ENCODE measurements at places on chromosomes 1 and 21.
A peak's percentile ranks its signal among the peaks of the same experiment; 100 is the strongest.

- peak; percentile 17 for DNase-seq
These were observed 36.2 kb upstream of the HFM1 start for GRCh38 chr1:91440847-91441246.

- DNase-seq, result no peak
These were observed 56.9 kb downstream of the CD34 start for GRCh38 chr1:207854001-207854400.

- no peak for DNase-seq
These were observed 30.4 kb downstream of the ERG start for GRCh38 chr21:38467911-38468310.

- DNase-seq, result peak; percentile 67
These were observed 1203.9 kb downstream of the AMY1C start for GRCh38 chr1:104953555-104953954.

GRCh38 chr1:167899253-167899681 is 14.7 kb downstream of the ADCY10 start:
- DNase-seq, result no peak

DNA sequence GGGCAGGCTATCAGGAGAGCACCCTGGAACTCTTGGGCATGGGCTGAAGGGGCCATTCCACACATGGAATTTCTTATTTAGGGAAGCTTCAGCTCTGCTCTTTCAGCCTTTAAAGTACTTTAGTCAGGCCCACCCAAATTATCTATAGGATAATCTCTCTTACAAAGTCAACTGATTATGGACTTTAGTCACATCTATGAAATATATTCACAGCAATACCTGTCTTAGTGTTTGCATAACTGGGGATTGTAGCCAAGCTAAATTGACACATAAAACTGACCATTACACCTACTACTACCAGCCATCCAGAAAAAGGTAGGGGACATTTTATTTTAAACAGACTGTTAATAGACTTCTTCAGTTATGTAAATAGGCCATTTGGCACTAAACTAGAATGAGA is 114.9 kb upstream of the VANGL1 start:
- DNase-seq, result no peak

Measured in NCI-H526 treated with DMSO at 0.1 percent for 48 hours (cell line).